ENCODE measurements at places on chromosomes 2 and 18.

GRCh38 chr2:120736202-120736623, 545 bp downstream of the GLI2 start:
- DNase-seq: no peak

DNA sequence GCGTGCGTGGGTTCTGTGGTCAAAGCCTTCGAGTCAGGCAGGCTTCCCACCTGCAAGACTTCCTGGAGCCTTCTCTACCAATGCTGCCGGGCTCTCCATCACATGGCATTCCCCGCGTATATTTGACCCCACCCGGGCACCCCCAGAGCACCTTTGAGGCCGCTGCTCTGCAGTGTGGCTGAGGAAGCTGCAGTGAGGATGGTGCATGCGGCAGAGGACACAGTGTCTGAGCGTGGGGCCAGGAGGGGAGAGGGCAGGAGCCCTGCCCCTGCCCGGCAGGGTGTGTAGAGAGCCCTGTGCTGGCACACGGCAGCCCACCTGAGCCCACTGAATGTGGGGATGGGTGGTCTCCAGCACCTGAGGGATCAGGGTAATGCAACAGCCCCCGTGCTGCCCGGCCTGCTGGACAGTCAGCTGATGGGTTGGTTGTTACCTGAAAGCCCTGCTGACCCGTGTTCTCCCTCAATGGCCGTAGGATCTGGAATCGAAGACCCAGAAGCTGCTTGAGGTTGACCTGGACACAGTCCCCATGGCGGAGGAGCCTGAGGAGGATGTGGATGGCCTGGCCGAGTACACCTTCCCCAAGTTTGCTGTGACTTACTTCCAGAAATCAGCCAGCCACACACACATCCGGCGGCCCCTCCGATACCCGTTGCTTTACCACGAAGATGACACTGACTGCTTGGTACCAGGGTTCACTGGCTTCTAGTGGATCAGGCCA, 36.8 kb upstream of the GPR17 start:
- no peak for DNase-seq

DNA sequence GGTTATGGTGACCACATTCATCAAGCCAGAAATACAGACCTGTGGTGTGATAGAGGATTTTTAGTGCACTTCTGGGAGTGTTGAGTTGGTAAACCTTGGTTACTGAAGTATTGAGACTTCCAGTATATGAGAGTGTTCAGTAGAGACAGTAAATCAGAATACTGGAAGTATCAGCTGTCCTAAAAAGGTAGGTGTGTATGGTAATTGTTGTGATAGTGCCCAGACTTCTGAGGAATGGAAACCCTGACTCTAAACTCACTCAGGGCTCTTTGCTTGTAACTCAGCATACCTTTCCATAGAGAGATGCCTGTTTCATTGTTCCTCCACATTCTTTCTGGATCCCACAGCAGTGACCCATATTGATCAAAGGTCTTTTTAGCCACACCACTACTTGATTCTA, 217.1 kb downstream of the SETBP1 start:
- no peak for DNase-seq

- DNase-seq: no peak
Observed at GRCh38 chr18:36711014-36711725, 117.6 kb downstream of the TPGS2 start.

DNA sequence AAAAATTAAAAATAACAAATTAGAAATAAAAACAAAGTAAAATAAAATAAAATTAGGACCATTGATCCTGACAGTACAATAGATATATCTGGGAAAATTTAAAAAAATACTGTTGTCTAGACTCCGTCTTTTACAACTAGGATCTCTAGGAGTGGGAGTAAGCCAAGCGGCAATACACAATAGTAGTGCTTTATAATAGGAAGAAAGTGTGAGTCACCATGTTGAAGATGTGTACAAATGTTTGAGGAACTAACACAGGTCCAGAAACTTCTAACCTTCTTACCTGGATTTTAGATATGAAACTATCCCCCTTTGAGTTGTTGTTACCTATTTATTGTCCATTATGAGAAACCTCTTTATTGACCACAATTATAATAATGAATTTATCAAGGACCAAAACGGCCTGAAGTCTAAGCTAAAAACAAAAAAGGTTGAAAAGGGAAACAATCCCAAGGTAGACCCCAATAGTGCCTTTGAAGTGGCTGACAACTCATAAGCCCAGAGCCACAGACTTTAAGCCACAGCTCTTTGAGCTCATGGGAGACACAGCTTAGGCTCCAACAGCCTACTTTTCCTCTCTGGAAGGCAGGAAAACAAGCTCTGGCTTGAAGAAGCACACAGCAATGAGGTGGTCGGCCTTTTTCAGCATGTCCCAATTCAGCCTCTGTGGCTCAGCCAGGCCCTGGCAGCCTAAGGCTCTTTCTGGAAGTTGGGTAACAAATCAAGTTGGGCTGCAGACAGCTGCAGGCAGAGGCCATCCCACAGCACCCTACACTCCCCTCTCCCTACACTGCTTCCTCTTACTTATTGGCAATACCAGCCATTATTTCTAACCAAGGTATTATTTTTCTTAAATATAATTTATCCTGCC, 62.9 kb downstream of the AQP4 start:
- no peak for DNase-seq

DNA sequence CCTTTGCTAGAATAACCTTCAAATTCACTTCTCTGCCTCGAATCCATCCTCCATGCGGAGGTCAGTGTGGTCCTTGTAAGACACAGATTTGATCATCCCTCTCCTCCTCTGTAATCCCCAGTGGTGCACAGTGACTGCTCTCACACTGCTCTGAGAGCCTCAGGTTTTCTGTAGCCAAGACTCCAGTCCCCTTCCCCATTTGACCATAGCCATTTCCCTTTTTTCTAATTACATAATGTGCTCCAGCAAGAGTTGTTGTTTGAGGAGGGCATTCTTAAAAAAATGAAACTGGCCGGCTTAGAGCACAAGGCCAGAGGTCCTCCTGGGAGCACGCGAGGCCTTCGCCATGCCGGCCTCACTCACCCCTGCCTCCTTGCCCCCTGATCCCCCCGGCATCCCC, 34.7 kb upstream of the LPIN1 start:
- DNase-seq: no peak
